NCI-H2171 (cell line): ENCODE measurements at places on chromosomes 4 and X.
A peak's percentile ranks its signal among the peaks of the same experiment; 100 is the strongest.

- DNase-seq: no peak
Observed at GRCh38 chrX:47697181-47697580, 38.2 kb upstream of the UXT start.

DNA sequence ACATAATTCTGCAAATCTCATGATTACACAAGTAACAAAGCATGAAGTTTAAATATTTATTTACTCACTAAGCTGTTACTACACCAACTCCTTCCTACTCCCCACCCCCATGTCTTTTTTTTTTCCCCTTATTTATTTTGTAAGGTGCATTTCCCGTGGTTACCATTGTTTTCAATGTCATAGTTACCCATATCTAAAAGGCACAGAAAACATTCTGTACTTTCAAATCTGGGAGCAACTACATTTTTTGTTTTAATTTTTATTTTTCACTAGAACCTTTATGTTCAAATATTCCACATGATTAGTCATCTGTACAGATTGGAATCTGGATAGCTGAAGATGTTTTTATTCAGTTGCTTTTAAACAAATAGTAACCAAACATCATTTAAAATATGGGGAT, 62.8 kb downstream of the PPP3CA start:
- DNase-seq: no peak

DNA sequence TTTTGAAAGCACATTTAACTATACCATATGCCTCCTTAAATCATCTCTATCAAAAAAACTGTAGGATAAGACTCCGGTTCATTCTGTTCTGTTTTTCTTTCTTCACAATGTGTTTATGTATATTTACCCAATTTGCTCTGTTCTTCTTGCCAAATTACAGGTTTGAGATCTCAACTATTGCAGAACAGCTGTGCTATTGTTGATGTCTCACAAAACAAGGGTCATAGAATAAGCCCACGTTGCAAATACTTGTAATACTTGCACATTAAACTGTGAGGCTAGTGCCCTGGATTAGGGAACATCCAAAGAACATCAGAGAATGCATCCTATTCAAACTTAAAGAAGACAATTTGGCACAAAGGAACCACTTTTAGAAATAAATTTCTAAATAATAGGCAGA, 45.4 kb downstream of the ANTXR2 start:
- DNase-seq: no peak

- DNase-seq: no peak
Observed at GRCh38 chr4:107793996-107794395, 30.7 kb upstream of the SGMS2 start.

DNA sequence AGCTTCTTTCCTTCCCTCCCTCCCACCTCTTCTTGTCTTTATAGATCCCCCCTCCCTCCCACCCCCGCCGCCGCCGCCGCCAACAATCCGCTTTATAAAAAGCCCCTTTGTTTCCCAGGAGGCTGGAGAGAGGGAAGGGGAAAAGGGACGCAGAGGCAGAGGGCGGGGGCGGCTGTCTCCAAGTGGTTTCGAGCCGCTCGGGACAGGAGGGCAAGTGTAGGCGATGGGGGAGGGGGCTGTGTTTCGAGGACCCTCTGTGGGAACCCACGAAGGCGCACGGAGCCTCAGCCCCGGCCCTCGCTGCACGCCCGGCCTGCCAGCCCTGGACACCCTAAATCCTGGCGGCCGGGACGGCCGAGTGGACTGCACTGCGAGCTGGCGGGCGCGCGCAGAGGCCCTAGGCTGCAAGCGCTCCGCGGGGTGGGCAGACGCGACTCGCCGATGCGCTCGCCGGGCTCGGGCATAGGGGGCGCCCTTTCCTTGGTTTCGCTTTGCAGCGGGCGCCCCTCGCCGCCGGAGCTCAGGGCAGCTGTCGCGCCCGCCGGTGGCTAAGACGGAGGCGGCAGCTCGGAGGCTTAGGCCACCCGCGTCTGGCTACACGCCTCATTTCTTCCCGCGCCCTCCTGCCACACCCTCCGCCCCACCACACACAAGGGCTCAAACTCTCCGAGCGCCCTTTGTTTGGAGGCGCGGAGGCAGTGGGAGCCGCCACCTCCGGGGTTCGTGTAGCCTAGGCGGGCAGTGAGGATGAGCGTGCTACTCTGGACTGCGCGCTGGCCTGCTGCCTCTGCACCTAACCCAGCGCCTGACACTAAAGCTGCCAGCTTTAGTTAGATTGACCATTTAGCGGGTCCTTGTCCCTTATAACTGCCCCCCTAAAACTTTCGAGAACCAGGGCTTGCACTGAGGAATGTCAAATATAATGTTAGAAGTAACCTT, 2.2 kb downstream of the MAMLD1 start:
- no peak for DNase-seq

DNA sequence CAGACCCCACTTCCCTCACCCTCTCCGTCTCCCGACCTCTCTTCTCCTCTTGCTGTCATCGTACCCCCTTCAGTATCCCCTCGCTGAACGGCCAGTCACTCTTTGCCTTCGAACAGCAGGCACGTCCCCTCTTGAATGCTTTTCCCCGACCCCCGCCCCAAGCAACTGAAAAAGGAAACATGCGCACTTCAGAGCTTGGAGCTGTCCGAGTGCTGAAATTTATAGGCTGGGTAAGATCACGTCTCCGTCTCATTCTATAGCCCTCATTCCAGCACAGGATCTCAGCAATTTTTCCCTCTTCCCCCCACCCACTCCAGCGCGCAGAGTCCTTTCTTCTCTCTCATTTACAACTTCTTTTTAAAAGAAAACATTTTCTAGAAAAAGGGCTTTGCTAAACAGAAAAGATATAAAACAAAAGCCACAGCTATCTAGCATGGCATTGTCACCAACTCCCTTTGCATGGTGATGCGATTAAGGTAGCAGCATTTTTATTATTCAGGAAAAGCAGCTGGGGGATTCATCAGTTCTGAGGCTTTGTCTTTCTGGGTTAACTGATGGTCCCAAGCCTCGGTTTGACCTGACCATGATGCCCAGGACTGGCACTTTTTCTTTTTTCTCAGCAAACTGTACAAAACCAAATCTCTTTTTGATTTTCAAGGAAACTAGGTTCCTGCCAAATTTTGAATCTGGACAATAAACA, at the start of gene GLRA2:
Gene GLRA2 (plus strand): TSS at position 247 of the 700 bp plus-strand sequence. CDS start 522 bp downstream, outside the sequence.
- no peak for DNase-seq

DNA sequence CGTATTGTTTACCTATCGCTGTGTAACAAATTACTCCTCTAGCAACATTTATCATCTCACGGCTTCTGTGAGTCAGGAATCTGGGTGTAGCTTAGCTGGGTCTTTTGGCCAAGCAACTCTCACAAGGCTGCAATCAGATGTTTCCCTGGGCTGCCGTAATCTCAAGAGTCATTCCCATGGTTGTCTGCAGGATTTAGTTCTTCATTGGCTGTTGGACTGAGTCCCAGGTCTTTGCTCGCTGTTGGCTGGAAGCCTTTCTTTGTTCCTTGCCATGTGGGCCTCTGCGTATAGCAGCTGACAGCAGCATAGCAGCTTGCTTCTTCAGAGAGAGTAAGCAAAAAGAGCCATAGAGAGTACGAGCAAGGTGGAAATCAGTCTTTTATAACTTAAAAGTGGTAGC, 16.8 kb downstream of the POLR2B start:
- DNase-seq: no peak

DNA sequence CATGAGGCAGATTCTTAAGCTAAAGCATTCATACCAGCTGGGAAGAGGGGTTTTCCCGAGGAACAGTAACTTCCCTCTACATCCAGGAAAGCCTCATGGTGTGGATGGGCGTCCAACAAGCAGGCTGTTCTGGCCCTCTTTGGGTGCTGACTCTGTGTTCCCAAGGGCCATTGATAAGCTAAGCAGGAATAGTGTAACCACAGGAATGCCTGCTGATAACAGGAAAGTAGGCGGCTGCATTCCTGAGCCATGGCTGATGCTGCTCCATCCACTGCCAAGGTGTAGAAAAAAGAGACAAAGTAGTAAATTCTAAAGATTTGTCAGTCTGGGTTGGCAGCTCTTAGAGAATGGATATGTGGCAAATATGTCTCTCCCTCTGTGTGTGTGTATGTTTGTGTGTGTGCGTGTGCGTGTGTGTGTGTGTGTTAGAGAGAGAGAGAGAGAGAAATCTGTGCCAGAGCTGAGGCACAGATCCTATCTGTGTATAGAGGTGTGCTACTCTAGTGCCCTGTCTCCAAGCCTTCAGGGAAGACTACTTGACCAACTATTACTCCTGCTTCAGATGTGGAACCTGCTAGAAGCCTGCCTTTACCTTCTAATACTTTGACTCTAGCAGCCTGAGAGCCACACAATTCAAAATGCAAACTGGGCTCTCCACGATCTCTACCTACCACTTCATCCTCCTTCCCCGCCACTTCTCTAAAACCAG, 353.1 kb upstream of the NR3C2 start:
- no peak for DNase-seq

DNA sequence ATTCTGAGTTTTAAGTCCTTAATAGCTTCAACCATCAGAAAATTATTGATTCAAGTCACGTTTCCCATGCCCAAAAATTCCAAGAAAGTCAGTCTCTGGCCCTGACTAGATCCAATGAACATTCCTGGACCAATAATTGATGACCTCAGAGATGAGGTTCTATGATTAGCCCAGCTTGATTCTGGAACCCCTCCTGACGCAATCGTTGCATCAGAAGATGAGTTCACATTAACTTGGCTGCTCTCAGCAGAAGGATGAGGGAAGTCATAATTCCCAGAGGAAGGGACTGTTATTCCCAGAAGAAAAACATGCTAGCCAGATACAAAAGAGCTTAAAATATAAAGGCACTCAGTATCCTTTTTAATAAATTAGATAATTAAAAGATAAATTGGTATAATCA, 34.3 kb upstream of the CPEB2 start:
- no peak for DNase-seq

DNA sequence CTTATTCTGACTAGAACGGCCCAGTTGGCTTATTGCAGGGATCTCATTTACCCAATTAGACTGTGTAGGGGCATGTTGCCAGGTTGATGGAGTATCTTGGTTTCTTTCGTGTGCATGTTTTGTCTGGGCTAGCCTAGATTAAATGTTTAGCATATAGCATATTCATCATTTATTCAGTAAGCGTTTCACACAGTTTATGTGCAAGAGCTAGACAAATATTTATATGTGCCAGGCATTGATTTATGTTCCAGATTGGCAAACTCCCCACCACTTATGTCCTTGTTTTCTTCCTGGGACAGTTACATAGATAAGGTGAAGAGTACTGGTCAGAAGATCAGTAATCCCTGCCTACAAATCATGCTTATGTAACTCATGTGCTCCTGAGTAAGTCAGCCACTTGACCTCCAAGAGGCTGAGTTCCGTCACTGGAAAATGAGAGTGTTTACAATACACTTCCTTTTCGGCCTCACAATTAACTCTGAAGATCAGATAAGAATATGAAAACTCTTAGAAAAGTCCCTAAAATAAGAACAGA, 57.2 kb downstream of the RUFY3 start:
- DNase-seq: no peak

DNA sequence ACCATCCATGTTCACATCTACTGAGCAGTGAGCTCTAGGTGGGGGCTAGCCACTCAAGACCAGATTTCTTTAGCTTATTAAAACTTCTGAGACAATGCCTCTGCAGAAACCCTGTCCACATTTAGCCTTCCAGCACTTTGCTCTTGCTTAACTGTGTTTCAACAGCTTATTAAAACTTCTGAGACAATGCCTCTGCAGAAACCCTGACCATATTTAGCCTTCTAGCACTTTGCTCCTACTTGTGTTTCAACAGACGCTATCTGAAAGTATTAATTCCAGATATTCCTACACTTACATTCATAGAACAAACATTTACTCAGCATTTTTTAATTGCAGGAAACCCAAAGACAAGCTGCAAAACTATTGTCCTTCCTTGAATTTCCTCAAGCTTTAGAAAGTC, 91.9 kb downstream of the SEL1L3 start:
- DNase-seq: no peak

GRCh38 chr4:21191317-21191716, 491.1 kb downstream of the PACRGL start:
- DNase-seq: no peak

DNA sequence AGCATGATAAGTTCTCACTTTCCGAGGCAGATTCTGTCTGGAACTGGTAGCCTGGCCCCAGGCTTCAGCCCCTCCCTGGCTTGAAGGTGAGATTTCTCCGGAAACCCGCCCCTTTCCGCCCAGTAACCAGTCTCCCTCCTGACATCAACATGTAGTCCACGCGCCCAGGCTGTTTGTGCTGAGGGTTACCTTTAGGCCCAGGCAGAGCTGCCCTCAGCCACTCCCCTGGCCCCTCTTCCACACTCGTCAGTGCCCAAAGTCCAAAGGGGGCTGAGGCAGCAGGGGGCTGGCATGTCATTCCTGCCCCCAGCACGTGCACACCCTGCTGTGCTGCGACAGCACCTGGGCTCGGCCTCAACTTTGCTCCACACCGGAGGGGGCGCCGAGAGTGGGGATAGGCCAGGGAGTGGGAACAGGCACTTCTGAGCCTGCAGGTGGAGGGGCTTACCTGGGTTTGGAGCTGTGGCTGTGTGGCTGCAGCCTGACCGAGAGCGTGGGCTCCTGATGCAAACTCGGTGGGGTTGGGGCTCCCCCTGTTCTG, 69.5 kb upstream of the ANK2 start:
- no peak for DNase-seq

DNA sequence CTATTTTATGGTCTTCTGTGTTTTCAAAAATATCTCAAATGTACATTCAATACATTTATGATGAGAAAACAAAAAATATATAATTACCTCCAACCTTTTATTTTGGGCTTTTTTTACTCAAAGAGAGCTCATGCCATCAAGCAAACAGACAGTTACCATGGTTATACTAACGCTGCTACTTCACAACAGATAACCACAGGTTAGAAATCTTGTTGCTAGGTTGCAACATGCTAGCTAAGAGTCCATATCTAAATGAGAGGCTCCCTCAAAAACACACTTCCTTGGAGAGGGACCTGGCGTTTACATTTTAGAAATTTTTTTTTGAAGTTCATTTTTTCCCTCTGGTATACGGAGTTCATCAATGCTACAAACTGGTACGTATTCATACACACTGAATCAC, 44.3 kb downstream of the TBC1D9 start:
- no peak for DNase-seq

DNA sequence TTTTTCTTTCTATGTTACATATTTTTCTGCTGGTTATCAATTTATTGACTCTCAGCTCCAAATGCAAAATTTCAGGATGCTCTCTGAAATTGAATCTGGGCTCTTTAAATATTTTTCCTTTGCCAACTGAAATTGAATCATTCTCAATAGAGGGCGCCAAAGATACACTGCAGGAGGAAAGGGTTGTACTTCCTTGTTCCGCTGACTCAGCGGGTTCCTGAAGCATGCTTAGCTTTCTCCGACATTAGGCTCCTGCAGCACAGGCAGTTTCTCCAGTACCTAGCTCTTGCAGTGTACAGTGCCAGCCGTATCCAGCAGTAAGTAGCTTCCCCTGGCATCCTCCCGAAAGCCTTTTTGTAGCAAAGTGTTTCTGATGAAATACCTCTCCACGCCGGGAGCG, 28.8 kb upstream of the CFAP47 start:
- peak; percentile 15 for DNase-seq

- no peak for DNase-seq
Observed at GRCh38 chrX:2185341-2186082, 315.3 kb downstream of the DHRSX start.

- DNase-seq: no peak
Observed at GRCh38 chr4:22486276-22486675, 29.6 kb downstream of the ADGRA3 start.
